Tibial nerve (tissue), 4 donors: ENCODE measurements at places on chromosomes 6 and 20. TPM values are rescaled to one million over a fixed set of nuclear protein-coding genes. Genes with fewer than 3 reads are reported as not detected.

Gene CST1
- 3.3 TPM for total RNA-seq

Gene GNMT
- not detected for total RNA-seq

Gene HRH3
- total RNA-seq: not detected

Gene PBOV1
- total RNA-seq: not detected

Gene GNRH2
- total RNA-seq: not detected

GRCh38 chr6:1188199-1188598 is 123.7 kb upstream of the FOXQ1 start:
- no peak for DNase-seq

GRCh38 chr6:114344246-114344970 is 1.6 kb upstream of the HS3ST5 start:
- DNase-seq: no peak

DNA sequence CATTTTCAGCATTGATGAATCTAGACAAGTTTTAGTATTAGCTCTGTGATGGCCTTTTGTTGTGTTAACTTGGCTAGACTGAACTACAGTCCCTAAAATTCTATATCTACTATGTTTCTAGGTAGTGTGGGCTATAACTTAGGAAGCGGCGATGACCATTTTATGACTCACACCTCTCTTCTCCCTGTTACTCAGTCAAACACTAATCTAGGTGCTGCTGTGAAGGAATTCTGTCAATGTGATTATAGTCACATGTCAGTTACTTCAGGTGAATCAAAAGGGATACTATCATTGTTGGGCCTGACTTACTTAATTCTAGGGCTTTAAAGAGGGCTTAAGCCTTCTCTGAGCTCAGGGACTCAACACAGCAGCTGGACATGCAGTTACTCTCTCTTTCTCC is 691.5 kb upstream of the MAP3K7 start:
- no peak for DNase-seq

DNA sequence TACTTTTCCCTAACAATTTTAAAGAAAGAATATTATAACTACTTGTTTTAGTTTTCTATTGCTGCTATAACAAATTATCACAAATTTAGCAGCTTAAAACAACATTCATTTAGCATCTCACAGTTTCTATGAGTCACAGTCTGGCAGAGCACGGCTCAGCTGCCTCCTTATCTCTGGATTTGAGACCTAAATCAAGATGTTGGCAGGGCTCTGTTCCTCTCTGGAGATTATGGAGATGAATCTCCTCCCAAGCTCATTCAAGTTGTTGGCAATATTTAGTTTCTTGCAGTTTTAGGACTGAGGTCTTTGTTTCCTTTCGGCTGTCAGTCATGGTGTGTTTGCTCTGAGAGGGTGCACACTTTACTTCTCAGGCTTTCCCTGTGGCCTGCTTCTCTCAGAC is 1065.8 kb upstream of the EYS start:
- no peak for DNase-seq

DNA sequence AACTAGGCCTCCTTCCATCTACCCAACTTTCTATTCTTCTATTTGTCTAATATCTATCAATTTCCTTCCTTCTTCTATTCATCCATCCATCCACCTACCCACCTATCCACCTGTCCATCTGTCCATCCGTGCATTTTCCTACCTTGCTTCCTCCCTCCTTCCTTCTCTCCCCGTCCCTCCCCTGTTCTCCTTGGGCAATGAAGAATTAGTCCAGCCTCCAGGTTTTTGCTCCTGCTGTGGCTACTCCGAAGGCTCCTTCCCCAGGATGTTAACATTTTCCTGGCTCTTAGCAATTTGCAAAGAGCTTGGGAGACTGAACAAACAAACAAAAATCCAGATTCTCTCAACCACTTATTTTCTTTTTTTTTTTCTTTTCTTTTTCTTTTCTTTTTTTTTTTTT is 81.6 kb downstream of the KCNB1 start:
- peak; percentile 67 for DNase-seq

DNA sequence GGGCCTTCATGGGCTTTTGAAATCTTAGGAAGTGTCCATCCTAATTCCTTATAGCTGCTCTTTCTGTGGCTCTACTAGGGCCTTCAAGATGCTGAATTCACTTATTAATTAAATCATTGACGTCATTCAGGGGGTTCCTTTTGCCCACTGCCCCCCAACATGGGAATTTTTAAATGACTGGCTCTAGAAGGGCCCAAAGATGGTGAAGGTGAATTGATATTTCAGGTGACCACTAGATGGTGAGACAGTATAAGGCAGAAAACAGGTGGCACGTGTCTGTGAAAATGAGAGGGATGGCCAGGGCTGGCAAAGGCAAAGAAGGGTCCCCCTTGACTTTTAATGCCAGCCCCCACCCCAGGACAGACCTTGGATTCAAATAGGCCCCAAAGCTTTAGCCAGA is 11.8 kb downstream of the GNAS start:
- DNase-seq: no peak

- DNase-seq: no peak
These were observed 6.6 kb upstream of the KIF13A start for GRCh38 chr6:17994019-17994418.

- no peak for DNase-seq
These were observed 40.8 kb downstream of the NT5E start for GRCh38 chr6:85490516-85491248.

GRCh38 chr6:33639559-33639958 is 18.4 kb downstream of the ITPR3 start:
- DNase-seq: no peak

DNA sequence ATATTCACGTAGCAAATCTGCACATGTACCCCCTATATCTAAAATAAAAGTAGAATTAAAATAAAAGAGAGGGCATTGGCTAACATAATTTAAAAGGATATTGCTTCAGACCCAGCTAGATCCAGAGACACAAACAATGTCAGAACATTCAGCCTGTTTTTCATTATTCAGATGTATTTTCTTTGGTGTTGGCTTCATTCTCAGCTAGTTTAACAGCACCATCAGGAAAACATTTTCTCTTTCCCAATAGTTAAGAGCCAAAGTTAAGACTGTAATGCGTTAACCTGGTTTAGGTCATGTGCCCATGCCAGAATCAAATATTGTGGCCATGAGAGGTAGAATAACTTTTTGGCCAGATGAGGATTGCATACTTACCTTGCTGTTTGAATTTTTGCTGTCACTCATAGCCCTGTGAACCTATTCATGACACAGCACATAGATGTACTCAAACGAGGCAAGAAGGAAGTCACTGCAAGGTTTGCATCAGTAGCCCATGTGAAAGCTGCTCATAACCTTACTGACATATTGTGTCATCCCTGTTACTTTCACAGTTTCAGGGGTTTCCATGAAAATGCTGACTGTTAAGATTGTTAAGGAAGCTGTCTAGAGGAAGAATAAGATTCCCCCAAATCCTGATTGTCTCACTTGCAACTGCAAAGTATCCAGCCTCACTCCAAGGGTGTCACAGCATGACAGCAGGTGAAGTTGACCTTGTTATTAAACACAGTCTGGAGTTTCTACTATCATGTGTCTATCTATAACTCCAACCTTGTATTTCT is 233.1 kb downstream of the PACRG start:
- DNase-seq: no peak

DNA sequence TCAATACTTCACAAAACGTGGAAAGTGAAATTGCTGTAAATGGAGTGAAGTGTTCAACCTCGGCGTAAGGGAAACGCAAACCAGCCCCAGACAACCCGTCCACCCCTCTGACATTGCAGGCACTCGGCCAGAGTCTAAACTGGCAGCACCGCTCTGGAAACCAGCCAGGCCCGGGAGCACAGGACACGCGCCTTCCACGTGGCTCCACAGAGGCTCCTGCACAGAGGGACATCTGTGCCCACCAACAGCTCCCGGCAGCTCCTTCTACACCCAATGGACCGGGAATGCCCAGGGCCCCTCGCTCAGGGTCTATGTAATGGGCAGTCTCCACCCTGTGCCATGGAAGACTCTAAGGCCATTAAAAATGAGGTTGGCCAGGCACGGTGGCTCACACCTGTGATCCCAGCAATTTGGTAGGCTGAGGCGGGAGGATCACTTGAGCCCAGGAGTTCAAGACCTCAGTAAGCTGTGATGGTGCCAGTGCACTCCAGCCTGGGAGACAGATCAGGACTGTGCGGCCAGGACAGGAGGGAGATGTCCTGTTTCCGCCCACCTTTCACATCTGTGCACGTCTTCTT is 3.4 kb upstream of the HELZ2 start:
- DNase-seq: no peak

DNA sequence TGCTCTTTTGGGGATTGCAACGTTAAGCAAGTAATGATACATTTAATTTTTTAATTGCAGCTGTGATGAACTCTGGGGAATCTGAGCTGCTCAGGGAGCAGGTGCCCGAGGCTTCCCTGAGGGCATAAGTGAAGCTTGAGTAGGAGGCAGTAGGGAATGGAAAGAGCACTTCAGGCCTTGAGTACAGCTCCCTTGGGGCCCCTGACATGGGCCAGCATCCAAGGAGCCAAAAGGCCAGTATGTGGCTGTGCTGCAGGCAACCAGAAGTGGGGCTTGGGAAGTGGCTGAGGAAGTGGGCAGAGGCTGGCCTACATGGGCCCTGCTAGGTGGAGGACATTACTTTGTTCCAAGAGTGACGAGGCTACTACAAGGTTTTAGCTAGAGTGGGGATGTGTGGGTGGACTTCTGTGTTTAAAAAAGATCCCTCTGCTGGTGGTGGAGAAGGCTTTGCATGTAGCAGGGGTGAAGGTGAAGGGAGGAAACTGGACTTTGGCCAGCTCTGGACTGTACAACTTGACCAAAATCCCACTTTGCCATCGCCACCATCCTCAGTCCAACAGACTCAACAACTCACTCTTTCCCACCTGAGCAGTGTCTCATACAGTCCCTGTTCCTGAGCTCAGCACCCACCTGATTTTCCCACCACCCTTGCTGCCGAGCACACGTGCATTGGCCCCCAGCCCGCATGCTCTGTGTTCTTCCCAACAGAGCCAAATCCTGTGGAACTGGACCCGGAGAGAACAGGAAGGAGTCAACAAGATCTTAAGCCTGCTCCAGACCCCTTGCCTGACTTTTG is 10.9 kb upstream of the ZNF831 start:
- DNase-seq: no peak

- DNase-seq: no peak
These were observed 18.9 kb upstream of the RPL7L1 start for GRCh38 chr6:42860481-42860880.

- DNase-seq: no peak
These were observed 495.3 kb upstream of the RNF217 start for GRCh38 chr6:124466949-124467348.

DNA sequence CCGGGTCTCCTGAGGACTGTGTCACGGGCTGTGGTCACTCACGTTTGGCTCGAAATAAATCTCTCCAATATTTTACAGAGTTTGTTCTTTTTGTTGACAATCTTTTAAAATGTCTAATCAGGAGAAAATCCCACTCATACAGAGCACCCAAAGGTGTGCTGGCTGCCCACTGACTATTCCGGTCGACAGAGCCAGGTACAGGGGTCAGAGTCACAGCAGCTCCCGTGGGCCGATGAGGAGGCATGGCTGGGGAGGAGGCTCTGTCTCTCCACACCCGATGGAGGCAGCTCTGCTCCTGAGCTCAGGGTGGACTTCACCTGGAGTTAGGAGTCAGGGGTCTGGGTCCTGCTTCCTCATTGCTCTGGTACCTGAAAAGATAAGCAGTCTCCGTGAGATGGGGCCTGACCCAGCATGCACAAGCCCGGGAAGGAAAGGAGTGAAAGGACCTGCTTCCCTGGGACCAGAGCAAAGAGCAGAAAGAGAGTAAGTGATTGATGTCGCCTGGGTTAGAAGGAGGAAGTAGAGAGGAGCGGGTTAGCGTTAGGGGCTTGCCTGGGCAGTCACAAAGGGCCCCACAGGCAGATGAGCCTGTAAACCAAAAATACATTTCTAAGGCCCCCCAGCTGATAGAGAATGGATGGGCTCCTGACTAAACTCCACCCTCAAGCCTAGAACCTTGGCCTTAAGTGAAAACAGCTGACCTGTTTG is 53.5 kb upstream of the UNC93A start:
- no peak for DNase-seq

- no peak for DNase-seq
These were observed 56.6 kb downstream of the MTHFD1L start for GRCh38 chr6:150922137-150922536.

GRCh38 chr6:27066381-27066780 is 181.1 kb upstream of the PRSS16 start:
- no peak for DNase-seq

DNA sequence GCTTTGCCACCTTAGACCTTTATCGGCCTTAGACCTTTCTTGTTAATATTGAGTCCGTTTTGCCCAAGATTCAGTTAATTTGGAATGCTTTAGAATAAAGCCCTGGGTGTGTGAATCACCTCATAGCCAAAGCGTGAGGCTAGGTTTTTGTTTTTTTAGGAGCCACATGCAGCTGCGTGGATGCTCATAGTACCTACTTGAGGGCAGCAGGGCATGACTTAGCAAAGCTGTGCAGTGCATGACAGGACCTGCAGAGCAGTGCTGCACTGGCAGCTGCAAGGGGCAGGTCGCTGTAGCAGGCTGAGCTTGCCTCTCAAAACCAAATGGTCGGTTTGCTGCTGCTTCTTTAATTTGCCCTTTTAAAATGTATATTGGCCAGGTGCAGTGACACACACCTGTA is 116.1 kb downstream of the JAG1 start:
- DNase-seq: no peak

DNA sequence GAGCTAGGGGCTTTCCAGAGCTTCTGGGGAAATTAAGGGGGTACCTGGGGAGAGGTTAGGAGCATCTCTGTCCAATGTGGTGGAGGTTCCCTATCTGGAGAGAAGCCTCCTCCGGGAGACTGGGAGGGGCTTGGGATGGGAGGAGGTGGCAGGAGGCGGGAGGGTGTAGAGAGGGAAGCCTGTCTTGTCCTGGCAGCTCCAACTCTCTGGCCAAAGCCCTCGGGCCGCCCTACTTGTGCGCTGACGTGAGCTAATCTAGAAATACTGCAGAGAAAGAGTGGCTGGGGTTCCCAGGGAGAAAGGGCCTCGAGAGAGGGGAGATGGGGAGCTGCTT is 1.6 kb upstream of the SLC32A1 start:
- DNase-seq: no peak

DNA sequence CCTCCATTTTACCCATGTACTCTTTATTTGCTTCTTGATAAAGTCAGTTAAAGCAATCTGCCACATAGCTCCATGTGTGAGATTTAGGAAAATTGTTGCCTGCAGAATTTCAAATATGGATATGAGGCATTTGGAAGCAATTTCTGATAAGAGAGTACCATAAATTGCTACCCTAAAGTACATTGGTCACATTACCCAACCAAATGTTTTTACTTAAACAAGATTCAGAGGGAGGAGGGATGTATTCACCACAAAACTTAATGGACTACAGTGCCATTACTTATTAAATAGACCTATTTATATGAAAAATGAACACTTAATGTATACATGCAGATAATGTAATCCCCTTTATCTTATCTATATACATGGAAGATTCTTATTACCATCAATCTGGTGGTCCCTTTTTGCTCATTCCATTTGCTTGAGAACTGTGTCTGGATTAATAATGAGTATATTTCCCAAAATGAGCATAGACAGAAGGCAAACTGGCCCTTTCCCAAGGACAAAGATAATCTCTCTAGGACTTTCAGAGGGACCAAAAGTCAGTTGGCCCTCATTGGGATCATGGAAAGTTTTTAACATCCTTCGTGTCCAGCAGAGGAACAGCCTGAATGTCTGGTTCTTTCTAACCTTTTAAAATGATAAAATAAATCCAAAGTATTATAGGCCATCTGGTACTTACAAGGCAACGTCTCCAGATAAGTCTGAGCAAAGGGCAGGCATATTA is 526.4 kb downstream of the CBLN4 start:
- no peak for DNase-seq

GRCh38 chr6:29959467-29959866 is 17.1 kb downstream of the HLA-A start:
- no peak for DNase-seq

GRCh38 chr20:4217349-4217841 is 202.0 kb upstream of the RNF24 start:
- DNase-seq: peak; percentile 13

- DNase-seq: no peak
These were observed 456.4 kb upstream of the MANEA start for GRCh38 chr6:95120984-95121383.
